ENCODE measurements at places on chromosomes 11 and 22.

- DNase-seq: no peak
These were observed 201.3 kb upstream of the BLID start for GRCh38 chr11:122317305-122317704.

DNA sequence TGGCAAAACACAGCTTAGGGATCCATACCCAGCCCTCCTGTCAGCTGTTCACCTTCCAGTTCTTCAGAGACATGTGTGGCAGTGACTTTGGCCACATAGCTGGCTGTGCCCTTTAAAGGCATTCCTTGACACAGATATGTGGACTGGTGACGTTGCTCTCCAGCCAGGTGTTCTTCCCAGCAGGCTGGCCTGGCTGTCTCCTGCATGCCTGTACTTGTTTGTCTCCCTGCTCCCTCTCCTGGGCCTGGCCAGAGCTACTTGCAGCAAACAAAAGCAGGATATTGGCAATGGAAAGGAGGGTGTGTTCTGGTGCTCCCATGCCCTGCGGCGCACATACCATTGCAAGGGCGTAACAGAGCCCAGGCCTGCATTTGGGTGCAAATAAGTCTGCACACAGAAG lies 38.3 kb downstream of the PIK3IP1 start:
- no peak for DNase-seq

DNA sequence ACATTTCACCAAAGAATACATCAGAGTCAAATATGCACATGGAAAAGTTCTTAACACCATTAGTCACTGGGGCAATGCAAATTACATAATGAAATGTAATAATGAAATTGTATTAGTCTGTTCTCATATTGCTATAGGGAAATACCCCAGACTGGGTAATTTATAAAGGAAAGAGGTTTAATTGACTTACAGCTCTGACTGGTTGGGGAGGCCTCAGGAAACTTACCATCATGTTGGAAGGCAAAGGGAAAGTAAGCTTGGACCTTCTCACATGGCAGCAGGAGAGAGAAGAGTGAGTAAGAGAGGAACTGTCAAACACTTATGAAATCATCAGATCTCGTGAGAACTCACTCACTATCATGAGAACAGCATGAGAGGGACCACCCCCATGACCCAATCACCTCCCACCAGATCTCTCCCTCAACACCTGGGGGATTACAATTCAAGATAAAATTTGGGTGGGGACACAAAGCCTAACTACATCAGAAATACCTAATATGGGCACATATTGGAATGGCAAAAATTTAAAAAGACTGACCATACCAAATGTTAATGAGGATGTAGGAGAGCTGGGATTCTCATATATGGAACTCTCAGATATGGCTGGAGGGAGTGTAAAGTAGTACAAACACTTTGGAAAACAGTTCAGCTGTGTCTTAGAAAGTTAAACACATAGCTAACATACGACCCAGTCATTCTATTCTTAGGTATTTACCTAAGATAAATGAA lies 65.1 kb upstream of the CD44 start:
- no peak for DNase-seq

DNA sequence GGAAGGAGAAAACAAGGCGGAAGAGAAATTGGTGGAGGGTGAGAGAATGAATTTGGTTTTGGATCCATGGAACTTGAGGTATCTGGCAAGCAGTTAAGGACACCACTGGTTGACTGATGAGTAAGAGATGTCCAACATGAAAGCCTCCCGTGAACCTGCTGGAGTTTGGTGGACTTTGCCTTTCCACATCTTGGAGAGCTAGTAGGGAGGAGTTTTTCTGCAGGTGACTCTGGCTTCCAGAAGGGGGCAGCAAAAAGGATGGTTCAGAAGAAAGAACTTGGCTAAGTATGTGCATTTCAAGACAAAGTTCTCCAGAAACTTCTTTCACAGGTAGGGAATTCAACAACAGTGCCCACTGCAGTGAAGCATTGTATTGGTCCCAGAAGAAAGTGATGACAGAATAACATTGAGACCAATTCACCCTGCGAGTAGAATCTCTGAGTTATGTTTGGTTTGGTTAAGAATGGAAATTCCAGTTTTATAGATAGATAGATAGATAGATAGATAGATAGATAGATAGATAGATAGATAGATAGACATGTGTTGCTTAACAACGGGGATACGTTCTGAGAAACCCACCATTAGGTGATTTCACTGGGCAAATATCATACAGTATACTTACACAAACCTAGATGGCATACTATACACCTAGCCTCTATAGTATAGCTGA lies 28.5 kb downstream of the DCDC1 start:
- DNase-seq: no peak

DNA sequence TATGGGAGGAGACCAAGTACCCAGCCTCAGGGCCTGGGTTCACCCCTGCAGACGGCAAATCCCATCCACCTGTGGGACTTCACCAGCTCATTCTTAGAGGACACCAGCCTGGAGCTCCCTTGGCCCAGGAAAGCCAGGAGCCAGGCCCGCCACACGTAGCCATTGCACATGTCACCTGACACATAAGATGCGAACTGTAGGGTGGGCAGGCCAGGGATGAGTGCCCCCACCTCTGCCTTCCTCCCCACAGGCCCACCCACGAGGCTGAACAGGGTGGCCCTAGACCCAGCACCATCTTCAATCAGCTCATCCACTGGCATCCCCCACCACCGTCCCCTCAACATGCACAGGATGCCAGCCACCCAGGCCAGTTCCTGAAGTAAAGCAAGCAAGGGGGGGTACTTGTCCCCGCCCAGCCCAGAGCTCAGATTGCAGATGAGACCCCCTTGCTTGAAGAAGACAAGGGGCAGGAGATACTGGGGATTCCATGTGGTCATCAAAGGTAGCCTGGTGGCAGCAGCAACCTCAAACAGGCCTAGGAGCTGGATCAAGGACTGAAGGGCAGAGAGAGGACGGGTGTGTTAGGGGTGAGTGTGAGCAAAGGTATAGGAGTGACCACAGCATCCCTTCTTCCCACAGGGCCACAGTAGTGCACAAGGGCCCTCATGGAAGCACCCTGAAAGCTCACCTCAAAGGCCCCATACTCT lies 45.6 kb downstream of the IGLL5 start:
- no peak for DNase-seq

Measured in cortex of kidney (tissue), 1 donor.